ENCODE measurements at places on chromosomes 13 and 19.

DNA sequence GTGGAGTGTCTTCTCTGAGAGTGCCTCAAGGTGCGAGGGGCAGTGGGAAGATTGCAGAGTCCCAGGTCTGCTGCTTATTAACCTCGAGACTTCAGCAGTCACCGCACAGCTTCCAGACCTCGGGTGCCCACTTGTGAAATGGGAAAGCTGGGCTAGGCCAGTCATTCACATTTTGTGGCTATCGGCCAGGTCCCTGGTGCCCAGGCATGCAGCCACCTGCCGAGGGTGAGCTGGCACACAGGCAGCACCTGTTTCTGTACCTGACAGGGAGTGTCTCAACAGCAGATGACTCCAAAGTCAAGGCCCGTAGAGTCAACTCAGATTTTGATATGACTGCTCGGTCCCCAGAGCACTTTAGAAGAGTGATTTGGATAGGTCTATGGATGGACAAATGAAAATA is 21.9 kb downstream of the UQCRFS1 start:
- DNase-seq: no peak

GRCh38 chr19:44092108-44092507 is 2.1 kb upstream of the ZNF224 start:
- no peak for DNase-seq

DNA sequence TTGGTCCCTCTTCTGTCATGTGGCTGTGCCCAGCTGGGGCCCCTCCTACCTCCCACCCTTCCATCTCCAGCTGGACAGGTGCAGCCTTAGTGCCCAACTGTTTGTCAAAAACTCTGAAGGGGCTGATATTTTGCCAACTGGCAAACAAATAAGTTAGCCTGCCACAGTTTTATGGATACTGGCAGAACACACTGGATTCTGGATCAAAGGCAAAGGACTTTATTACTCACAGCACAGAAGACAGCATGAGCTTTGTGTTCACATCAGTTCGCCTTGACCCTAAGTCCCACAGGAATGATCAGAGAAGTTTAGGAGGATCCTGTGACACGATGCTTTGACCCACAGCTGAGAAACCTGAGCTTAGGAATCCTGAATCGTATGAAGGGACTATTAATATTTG is 16.4 kb downstream of the KLK2 start:
- DNase-seq: no peak

DNA sequence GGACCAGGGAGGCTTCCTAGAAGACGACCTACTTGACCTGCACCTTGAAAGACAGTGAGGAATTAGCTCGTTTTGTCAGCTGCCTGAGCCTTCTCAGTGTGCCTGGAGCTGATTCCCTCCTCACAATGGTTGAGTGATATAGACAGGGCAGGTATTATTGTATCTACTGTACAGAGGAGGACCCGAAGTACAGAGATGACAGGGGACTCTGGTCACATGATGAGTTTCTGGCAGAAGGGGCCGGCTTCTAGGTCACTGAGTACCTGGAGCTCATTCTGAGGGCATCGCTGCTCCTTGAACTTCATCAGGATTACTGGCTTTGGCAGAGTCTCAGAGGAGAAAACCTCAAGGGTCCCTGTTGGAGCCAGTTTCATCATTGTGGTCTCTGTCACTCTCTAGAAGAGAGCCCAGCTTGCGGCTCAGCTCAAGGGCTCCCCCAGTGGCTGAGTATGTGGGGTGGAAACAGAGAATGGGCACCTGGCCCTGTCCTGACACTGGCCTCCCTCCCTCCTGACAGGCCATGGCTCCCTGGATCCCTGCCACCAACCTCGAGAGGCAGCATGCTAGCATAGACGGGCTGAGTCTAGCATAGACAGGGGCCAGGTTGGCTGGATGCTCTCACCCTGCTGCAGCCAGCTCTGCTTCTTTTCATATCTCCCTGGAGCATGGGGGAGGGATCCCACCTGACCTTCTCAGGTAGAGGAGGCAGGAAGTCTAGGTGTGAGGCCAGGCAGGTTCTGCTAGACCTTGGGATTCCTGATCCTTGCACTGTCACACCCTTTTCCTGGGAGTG is 38.7 kb downstream of the NFIX start:
- DNase-seq: peak; percentile 49

DNA sequence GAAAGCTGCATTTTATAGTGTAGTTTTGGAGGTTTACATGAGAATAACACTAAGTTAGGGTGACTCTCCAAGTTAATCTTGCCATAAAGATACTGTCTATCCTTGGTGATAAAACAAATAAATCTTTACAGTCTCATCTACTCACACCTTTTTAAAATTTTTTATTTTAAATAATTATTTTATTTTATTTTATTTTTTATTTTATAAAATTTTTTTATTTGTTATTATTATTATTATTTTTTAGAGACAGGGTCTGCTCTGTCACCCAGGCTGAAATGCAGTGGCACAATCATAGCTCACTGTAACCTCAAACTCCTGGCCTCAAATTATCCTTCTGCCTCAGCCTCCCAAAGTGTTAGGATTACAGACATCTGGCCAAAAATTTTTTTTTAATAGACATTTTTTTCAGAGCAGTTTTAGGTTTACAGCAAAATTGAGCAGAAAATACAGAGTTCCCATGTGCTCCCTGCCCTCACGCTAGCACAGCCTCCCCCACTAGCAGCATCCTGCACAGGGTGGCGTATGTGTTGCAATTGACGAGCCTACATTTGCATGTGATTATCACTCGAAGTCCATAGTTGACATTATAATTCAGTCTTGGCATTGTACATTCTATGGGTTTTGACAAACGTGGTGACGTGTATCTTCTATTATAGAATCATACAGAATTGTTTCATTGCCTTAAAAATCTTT is 41.0 kb downstream of the RASL11A start:
- no peak for DNase-seq

GRCh38 chr13:66659701-66660467 is 570.3 kb downstream of the PCDH9 start:
- DNase-seq: no peak

Data from inflammatory macrophage treated with lipopolysaccharide for 4 hours (primary cell).